A549 (cell line): ENCODE measurements at places on chromosomes 1 and 21. TPM values are rescaled to one million over a fixed set of nuclear protein-coding genes. Genes with fewer than 3 reads are reported as not detected.
A peak's percentile ranks its signal among the peaks of the same experiment; 100 is the strongest.

- DNase-seq, result no peak
Observed at GRCh38 chr1:84550826-84551225, 23.4 kb downstream of the CTBS start.

DNA sequence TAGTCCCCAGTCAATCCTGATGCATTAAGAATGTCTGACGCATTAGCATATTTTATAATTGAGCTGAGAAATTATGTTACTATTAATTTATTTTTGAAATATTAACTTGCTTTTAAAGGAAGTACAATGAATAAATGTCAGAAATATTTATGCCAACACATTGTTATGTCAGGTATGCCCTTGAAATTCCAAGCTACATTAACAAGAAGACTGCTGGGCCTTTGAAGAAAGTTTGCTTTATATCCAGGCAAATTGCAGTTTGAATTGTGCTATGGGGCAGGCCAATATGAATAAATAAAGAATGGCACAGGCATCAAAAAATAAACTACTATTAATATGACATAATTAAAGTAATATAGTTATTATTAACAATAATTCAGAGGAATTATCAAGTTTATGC is 1391.3 kb downstream of the PLA2G4A start:
- no peak for DNase-seq

DNA sequence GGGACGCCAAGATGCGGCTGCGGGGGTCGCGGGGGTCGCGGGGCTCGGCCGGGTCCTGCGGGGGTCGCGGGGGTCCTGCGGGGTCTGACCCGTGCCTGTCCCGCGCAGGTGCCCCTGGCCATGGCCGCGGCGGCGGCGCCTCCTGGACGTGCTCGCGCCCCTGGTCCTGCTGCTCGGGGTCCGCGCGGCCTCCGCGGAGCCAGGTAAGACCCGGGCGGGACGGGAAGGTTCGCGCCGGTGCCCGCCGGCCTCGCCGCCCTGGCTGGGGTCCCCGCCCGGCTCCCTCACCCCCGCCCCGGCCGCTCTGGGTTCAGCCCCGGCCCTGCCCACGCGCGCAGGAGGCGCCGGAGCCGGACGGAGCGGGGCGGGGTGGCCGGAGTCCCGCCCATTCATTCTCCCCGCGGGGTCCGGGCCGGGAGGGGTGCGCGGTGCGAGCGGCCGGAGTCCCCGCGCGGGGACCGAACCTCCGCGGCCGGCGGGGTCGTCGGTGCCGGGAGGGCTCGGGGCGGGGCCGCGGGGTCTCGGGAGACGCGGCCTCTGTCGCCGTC is 380 bp downstream of the COL18A1 start:
- DNase-seq, result no peak

GRCh38 chr1:220001095-220001501 is 45.2 kb downstream of the EPRS1 start:
- DNase-seq, result no peak

DNA sequence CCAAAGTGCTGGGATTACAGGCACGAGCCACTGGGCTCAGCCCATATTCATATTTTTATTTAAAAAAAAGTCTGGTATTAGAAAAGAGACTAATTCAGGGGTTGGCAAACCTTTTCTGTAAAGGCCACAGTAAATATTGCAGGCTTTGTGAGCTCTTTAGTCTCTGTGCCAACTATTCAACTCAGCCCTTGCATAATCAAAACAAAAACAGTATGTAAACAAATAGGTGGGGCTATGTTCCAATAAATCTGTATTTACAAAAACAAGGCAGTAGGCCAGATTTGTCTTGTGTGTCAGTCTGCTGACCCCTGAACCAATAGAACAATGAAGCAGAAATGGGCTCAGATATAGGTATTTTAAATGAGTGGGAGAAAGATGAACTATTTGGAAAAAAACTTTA is 49.3 kb downstream of the CDC42BPA start:
- no peak for DNase-seq

- no peak for DNase-seq
Observed at GRCh38 chr1:81221564-81221963, 579.2 kb upstream of the ADGRL2 start.

GRCh38 chr1:15510611-15511405 is 13.2 kb downstream of the CASP9 start:
- DNase-seq, result no peak

DNA sequence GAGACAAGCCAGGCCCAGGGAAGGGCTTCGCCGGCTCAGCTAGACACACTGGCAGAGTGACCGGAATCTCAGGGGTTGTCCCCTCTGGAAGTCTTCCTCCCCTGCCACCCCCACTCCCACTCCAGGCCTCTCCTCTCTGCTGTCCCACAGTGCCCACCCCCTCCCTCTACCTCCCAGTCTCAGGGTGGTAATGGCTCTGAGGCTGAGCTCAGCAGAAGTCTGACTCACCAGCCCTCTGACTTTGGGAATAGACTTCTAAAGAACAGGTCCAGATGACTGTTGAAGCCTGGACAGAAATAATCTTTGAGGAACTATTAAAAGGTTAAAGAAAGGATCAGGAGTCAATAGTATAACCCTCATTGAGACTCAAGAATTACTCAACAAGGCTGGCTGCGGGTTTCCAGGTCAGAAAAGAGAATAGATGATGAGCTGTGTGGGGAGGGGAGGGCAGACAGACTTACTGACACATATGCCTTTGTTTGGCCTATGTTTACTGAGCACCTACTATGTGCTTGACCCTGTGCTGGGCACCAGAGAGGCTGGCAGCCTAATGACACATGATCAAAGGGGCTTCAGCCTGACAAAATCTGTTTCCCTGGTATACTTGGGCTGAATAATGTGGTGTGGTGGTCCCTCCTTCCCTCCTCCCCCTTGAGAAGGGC is 8.2 kb downstream of the HCRTR1 start:
- no peak for DNase-seq

DNA sequence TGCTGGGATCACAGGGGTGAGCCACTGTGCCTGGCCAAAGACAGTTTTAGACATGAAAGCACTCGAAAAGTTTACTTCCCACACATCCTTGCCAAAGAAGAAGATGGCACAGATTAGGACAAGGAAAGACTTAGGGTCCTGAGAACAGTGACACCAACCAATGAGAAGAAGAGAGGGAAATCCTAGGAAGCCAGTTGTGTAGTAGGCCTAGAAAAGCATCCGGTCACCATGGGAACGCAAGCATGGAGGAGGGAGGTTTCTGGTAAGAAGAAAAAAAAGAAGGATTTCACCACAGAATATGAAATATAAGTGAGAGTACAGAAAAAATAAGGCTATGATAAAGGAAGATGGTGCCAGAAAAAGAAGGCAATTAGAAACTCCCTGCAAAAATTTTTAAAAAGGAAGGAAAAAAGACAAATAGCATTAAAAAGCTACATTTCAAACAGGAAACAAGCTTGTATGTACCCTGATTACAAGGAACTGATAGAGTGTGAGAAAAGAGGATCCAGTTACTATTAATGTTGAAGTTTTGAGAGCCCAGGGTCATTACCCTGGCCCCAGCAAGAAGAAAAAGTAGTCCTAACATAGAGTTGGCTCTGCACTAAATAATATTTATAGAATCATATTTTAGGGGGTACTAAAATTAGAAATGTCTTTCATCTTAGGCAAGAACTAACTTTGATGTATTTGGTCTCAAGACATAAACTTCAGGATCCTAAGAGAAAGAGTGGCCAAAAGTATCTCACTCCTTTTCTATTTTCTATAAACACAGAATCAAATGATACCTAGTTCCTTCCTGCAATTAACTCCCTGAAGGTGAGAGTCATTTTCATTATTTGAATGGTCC is 16.1 kb downstream of the DIPK1A start:
- DNase-seq, result no peak

GRCh38 chr21:42424914-42425541 is 21.3 kb downstream of the UBASH3A start:
- no peak for DNase-seq

DNA sequence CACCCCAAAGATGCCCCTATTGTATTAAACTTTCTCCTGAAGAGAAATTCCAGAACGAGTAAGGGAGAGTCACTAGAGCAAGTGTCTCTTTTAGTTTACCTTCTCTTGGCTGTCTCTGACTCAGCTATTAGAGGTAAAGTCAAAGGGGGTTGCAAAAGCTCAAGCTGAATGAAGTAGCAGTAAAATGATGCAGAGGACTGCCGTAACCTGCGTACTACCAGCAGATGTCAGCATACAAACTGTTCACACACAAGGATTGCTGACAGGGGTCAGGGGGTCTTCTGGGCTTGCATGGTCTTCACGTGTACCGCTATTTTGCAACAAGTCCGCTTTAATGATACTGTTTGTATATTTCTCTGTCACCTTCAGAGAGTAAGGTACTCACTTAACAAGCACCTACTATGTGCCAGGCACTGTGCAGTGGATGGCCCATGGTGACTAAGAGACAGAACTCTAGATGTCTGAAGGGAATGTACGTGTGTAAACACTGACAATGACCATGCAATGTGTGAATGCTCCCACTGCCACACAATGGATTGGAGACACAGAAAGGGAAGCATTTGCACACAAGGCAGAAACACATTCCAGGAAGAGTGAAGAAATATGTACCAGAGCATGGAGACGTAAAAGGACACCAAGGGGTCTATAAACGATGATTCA is 34.9 kb downstream of the CHML start:
- DNase-seq, result peak; percentile 64

GRCh38 chr1:186782791-186783190 is 46.0 kb upstream of the PLA2G4A start:
- DNase-seq, result no peak

DNA sequence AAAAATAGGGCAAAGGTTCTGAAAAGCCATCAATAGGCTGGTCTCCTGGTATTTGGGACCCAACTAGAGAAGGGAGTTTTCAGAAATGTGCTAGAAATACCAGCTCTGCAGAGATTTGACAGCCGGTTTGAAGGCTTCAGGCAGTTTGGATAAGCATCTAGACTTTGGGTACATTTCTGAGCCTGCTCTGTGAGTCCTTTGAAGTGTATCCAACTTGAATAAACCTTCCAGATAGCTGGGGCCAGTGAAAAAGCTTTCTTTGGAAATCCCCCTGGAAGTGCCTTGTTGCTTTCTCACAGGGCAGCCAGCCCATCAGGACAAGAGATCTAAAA is 6.4 kb upstream of the PEF1 start:
- DNase-seq, result no peak

GRCh38 chr1:17117451-17118265 is 1.6 kb downstream of the PADI2 start:
- no peak for DNase-seq

DNA sequence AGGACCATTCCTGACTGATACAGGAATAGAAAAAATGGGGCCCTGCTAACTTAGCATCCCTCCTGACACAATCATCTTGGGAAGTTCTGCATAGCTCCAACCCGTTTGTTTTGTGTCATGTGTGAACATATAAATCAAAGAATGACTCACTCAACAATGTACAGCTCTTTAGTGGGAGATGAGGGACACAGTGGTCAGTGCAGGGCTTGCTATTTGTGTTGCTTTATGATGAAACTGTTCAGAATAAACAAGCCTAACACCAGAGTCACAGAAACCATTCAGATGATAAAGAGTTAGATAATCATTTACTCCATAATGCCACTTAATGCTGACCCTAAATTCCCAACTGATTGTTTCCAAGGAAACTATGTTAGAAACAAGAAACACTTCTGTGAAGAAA is 154.2 kb upstream of the ZNHIT6 start:
- peak; percentile 47 for DNase-seq

- DNase-seq, result peak; percentile 54
Observed at GRCh38 chr1:226662642-226663326, 76.3 kb downstream of the ITPKB start.

GRCh38 chr1:52127181-52128180 is 14.4 kb upstream of the ZFYVE9 start:
- peak; percentile 37 for DNase-seq

GRCh38 chr1:17306407-17306806 is 1.6 kb upstream of the PADI4 start:
- no peak for DNase-seq

GRCh38 chr1:103327054-103327719 is 198.3 kb upstream of the RNPC3 start:
- no peak for DNase-seq

DNA sequence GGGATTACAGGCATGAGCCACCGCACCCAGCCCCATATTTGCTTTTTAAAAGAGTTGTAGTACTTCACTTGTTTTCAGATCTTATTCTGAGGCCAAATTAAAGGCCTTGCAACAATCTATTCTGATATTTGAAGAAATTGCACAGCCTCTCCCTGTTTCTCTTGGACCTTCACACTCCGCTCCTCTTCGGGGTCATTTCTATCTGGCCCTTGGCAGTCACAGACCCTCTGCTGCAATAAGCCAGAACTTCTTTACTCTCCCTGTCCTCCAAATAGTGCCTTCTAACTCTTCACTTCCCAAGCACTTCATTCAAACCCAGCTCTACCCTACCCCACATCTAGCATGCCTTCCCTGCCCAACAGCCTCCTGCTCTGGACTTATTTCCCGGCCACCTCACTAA is 110.7 kb downstream of the LAMC2 start:
- no peak for DNase-seq

ASCL5 gene
- 0.07 to 0.17 TPM (median 0.09 TPM) in 3 replicates for polyA plus RNA-seq

RHBDL2 gene
- polyA plus RNA-seq, result 3.4 to 3.7 TPM (median 3.6 TPM) in 3 replicates

PPIAL4G gene
- not detected in 3 replicates for polyA plus RNA-seq

ZNF648 gene
- polyA plus RNA-seq, result not detected in 3 replicates

TEDDM1 gene
- polyA plus RNA-seq, result not detected in 3 replicates

SNX7 gene
- polyA plus RNA-seq, result 27.4 to 29.7 TPM (median 29.5 TPM) in 3 replicates

TRIM17 gene
- polyA plus RNA-seq, result not detected in 3 replicates

FAM3B gene
- polyA plus RNA-seq, result not detected in 3 replicates
